NCI-H526 treated with DMSO at 0.1 percent for 48 hours (cell line): ENCODE measurements at places on chromosomes 7 and 10.

DNA sequence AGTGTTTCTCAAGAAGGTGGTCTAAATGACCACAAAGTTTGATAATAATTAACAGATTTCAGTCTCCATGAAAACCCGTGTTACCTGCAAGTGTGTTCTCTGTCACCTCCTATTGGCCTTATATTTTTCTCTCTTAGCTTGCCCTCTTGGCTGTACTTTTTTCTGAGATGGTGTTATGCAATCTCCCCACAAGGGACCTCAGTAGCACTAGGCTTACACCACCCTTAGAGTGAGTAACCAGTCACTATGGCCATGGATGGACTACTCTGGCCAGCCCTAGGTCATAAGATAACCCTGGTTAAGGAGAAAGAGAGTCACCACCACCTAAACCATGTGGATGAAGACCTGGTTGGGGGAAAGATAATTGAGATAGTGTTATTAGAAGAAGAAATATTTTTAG lies 76.8 kb downstream of the NPSR1 start:
- no peak for DNase-seq

- no peak for DNase-seq
Observed at GRCh38 chr7:40232242-40232893, 97.6 kb downstream of the SUGCT start.

GRCh38 chr7:20388084-20388483 lies 57.4 kb downstream of the ITGB8 start:
- DNase-seq, result no peak

DNA sequence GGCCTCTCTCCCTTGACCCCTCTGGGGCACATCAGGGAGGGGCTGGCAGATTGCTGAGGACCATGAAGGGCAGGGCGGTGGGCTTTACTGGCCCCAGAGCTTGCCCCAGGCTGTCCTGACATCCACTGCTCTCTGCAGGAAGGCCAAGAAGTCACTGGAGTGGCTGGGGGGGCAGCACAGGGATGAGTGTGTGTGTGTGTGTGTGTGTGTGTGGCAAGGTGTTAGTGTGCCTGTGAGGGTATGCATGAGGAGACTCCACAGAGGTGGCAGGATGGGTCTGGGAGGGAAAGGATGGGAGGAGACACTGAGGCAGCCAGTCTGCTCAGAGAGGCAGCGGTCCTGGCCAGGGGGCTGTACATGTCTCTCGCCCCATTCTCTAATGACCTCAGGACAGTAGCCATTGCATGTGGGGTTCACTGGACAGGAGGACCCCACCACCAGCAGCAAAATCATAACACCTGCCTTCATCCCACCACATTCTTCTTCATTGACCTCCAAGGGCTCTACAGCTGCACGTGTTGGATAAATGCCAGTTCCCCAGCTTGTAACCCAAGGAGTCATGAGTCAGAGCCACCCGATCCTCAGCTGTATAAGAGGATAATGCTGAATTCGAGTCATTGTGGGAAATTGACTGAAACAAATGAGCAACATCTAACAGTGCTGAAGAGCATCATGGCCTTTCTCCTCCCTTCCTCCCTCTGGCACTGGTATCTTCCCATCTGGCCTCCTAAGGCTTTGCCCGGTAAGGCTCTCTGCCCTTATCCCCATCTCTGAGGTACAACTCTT lies 720.5 kb downstream of the GRID1 start:
- DNase-seq, result no peak

DNA sequence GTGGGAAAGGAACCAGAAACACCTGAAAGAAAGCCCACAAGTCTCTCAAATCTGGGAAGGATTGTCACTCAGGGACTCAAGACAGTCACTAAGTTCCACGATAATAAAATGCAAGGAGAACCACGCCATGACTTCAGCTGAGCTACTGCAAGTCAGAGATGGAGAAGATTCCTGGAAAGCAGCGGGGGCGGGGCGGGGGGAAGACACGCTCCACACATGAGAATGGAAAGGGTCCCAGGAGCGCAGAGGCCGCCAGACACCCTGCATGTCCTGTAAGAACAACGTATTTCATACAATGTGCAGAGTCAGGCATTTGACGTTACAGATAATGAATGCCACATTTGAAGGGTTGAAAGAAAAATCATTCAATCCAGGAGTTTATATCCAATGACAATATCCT lies 448.1 kb downstream of the PTPRN2 start:
- DNase-seq, result no peak

DNA sequence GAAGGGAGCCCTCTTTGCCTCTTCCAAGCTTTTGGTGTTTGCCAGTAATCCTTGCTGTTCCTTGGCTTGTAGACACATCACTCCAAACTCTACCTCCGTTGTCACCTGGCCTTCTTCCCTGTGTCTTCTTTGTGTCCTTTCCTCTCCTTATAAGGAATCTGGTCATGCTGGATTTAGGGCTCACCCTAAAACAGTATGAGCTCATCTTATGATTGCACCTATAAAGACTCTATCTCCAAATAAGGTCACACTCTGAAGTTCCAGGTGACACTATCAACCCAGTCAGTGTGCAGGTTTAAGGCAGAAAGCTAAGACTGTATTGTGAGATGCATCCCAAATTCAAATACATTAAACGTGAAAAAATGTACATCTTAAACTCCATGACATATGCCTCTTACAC lies 49.0 kb upstream of the ZRANB1 start:
- no peak for DNase-seq

DNA sequence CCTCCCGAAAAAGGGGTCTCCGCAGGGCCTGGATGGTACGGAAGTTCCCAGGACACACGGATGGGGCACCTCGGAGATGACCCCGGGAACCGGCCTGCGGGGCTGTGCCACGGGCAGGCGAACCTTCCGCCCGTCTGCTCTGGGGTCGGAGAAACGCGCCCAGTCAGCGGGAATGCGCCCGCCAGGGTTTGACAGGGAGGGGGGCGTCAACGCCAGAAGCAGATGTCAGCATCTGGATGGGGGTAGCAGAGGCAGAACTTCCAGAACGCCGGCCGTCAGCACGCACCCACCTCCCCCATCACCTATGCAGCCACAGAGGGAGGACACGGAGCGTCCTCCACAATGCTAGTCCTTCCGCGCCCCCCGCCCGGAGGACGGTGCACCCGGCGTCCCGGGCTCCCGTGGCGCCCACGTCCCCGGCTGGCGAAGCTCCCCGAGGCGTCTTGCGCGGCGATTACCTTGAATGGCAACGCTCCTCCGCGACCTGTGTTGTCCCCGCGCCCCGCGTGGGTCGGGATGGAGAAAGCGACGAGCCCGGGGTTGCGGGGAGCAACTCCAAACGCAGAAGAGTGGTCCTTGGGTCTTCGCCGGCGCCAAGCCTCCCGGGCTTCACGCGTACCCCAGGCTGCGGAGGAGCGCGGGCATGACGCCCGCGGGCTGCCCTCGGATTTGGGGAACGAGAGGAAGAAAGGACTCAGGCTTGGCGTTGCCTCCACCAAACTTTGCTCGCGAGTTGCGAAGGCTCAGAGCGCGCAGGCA lies 561 bp downstream of the FGFR2 start:
- no peak for DNase-seq

DNA sequence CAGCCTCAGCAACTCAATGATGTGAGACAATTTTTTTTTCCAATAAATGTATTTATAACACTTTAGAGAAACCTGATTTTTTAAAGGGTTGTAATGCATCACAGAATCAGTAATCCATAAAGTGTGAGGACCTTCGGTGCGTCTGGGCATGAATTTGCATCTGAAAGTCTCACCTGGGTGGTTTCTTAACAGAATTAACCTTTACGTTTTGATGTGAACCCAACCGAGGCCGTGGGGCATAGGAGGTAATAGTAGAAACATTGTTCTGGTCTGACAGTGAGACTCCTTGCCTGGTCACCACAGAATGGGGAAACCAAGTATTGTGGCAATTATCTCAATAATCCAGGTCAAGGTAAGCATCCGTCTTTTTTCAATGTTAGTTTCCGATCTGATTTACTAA lies 114.6 kb downstream of the PRKCQ start:
- peak; percentile 42 for DNase-seq

- no peak for DNase-seq
Observed at GRCh38 chr10:106682175-106682574, 482.3 kb downstream of the SORCS1 start.

DNA sequence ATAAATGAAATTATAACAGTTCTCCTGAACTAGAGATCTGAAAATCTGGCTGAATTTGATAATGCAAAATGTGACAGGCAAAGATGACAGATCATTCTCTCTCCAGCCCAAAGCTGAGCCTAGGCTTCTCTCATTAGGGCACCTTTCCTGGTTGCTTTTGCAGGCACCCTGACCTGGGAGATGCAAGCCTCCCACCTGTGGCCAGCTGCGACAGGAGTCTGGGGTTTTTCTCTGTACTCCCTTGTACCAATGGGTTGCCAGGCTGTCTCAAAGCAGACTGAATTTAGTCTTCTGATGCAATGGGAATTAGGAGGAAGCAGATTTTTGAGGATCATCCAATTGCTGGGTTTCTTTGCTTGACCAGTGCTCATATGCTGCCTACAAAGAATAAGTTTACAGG lies 85.0 kb upstream of the EFCAB10 start:
- DNase-seq, result no peak

DNA sequence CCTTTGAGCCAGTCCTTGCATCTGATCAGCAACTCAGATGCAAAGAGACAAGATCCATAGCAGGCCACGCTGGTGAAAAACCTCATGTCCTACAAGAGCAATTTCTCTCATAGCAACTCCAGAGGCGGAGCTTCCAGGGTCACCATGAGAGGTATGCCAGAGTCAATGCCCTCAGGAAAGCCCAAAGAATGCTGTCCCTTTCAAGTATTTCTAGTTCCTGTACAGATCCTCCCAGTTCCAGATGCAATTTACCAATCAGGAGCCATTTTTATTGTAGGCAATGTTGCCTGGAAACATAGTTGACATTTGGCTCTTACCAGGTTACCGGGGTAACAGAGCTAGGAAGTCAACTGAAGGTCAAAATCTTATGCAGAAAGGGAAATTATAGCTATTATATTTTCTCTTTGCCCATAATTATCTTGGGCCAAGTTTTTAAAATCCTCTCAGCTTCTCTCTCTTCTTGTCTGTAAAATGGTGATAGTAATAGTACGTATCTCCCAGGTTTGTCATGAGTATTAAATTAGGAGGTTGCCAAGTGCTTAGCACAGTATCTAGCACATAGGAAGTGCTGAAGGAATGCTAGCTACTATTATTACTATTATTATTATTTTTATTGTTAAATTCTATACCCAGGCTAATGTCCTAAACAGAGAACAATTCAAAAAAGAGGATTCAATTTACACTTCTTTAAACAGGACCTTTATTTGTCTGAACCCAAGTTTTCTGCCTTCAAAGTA lies 46.3 kb upstream of the TM9SF3 start:
- DNase-seq, result no peak

- no peak for DNase-seq
Observed at GRCh38 chr7:979151-979550, 3.8 kb upstream of the COX19 start.

DNA sequence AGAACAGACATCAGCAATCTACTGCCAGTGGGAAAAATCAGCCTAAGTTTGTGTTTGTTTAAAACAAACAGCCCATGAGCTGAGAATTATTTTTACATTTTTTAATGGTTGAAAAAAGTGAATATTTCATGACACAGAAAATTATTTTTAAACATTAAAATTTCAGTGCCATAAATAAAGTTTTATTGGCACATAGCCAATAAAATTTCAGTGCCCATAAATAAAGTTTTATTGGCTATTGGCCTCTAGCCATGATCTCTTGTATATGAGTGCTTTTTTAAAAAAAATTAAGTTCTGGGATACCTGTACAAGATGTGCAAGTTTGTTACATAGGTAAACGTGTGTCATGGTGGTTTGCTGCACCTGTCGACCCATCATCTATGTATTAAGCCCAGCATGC lies 305.9 kb downstream of the HPSE2 start:
- no peak for DNase-seq

- DNase-seq, result peak; percentile 34
Observed at GRCh38 chr7:99579956-99580777, 17.9 kb upstream of the TMEM225B start.

- DNase-seq, result peak; percentile 11
Observed at GRCh38 chr7:17706734-17707133, 233.6 kb downstream of the SNX13 start.

- DNase-seq, result no peak
Observed at GRCh38 chr10:8700689-8701088, 646.2 kb downstream of the GATA3 start.

- no peak for DNase-seq
Observed at GRCh38 chr10:69180525-69181204, 631 bp downstream of the SUPV3L1 start.

DNA sequence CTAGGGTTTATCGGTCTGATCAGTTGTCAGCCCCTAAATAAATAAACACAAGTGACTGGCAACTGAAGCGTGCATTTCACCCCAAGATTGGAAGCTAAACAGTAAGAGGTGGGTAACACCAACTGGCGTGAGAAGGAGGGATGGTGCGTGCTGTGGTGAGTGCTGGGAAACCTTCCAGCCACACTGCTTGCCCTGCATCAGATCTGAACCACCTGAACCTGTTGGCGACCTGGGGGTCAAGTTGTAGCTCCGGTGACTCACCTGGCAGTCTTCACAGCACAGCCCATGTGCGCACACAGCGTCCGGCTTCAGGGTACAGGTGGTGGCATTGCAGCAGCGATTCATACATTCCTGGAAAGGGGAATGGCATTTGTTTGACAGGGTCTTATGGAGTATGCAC lies 170.1 kb downstream of the FANK1 start:
- DNase-seq, result no peak

DNA sequence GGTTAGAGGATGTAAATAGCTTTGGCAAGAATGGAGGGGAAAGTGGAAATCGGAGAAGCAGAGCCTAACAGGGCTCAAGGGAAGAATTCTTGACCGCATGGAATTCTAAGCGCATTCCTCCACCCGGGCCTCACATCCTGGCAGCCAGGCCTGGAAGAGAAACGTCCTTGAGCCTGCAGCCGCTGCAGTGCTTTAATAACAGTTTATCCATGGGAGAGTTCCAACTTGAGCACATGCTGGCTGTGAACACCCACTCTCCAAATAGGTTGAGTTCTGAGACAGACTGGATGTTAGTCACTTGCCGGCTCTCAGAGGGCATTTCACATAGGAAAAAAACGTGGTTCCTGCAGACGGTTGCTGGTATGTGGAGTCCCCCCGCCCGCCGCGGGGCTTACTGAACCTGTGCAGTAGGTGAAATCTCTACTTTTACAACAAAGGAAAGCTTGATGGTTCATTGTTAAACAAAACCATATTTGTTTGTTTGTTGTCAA lies 61.4 kb upstream of the STEAP1B start:
- no peak for DNase-seq

- DNase-seq, result no peak
Observed at GRCh38 chr7:157139810-157140510, 1.2 kb downstream of the UBE3C start.

DNA sequence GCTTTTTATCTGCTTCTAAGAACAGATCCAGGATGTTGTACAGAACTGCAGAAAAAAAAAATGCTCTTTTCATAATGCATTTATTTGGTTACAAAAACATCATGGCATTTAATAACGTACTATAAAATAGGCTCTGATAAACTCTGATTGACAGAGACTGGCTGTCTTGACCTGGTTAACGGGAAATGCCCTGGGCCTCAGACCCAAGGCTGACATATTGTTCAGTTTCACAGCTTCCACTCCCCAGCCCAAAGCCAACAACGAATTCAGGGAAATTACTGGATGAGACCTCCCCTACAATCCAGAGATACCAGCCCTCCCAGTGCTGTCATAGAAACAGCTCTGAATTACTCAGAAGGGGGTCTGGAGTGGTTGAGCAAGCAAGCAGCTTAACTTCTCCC lies 260.1 kb downstream of the CREB5 start:
- DNase-seq, result no peak

GRCh38 chr7:156722043-156722826 lies 81.7 kb downstream of the RNF32 start:
- DNase-seq, result no peak

- DNase-seq, result no peak
Observed at GRCh38 chr7:74306004-74306729, 17.0 kb downstream of the CLIP2 start.
